Activated CD4-positive, CD25-positive, alpha-beta regulatory T cell treated with anti-CD3 and anti-CD28 coated beads, Interleukin-2, amount 50 U/mL, for 16 hours (primary cell): ENCODE measurements at places on chromosomes 2 and 18.

GRCh38 chr2:241695651-241696050 lies 6.2 kb upstream of the ING5 start:
- no peak for DNase-seq

DNA sequence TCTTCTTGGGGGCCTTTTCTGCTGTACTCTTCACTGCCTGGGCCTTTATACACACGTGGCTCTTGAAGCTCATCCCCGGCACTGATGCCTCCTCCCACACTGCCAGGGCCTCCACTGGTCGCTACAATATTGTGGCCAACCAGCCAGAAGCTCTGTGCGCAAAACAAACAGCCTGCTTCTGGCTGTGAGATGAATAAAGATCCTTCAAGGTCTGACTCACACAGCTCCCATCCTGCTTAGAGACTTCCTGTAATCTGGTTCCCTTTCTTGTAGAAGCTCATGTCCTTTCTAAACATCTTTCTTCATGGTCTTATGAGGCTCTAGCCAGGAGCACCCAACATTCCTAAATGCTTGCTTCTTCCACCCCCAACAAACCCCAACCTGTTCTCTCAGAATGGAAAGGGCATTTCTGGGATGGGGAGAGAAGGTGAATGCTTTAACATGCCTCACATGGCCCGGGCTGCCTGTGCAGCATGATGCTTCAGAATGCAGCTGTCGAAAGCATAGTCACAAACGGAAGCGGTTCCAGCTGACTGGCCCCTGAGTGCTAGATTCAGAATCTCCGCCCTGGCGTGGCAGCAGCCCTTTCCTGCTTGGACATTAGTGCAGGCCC lies 24.6 kb downstream of the NRP2 start:
- DNase-seq: no peak

DNA sequence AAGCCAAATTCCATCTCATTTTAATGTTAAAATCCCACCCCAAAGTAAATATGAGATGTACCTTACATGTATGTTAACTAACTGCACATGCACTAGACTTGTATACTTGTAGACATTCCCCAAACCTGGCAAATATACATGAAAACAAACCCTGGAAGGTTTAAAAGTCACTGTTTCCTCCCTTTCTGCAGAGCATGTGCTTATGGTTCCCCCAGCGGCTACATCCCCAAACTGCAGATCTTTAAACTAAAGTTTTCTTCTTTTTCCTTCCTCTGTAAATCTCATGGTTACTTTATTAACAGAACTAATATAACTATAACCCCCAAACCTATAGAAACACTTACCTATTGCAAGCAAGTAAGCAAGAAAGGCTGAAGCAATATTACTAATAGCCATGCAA lies 731.5 kb downstream of the LRP1B start:
- no peak for DNase-seq

DNA sequence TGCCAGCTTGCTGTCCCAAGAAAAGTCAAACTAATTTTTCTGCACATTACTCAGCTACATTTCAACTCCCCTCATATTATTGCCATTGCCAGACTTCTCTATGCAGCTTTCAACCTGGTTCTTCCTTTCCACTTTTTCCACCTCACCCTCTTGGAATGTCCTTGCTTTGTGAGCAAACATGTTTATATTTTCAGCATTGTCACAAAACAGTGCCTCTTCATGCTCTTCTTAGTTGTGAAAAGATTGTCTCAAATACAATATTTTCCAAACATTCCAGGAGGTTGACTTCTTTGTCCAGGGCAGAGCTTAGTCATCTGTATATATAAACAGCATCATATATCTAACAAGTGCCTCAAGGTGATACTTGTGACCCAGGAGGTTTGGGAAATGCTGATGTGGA lies 803.3 kb upstream of the CELF4 start:
- DNase-seq: no peak

- no peak for DNase-seq
Observed at GRCh38 chr2:237682151-237682550, 54.8 kb downstream of the LRRFIP1 start.
